ENCODE measurements at places on chromosomes 11 and 22. TPM values are rescaled to one million over a fixed set of nuclear protein-coding genes. Genes with fewer than 3 reads are reported as not detected.

The TM7SF2 gene
- 5.2 TPM for total RNA-seq

The SSTR3 gene
- 0.16 TPM for total RNA-seq

The ALDH3B2 gene
- total RNA-seq, result not detected

The NTM gene
- 3.1 TPM for total RNA-seq

The SCN3B gene
- under 0.01 TPM for total RNA-seq

The NNMT gene
- 133 TPM for total RNA-seq

The CBX7 gene
- 5.8 TPM for total RNA-seq

The ABCC8 gene
- total RNA-seq, result not detected

The PLAAT5 gene
- not detected for total RNA-seq

The OR6A2 gene
- 0.09 TPM for total RNA-seq

The KIAA1671 gene
- total RNA-seq, result under 0.01 TPM

The SGSM1 gene
- total RNA-seq, result not detected

The TMEM41B gene
- 31.9 TPM for total RNA-seq

The UPK2 gene
- total RNA-seq, result not detected

The ATXN10 gene
- total RNA-seq, result 128 TPM

The HINFP gene
- 13.7 TPM for total RNA-seq

The BAIAP2L2 gene
- total RNA-seq, result 0.69 TPM

The FGF3 gene
- not detected for total RNA-seq

The MYRF gene
- total RNA-seq, result 0.16 TPM

The ADM2 gene
- 0.16 TPM for total RNA-seq

The C1QTNF5 gene
- 6.9 TPM for total RNA-seq

The CSF2RB gene
- under 0.01 TPM for total RNA-seq

The OR52W1 gene
- total RNA-seq, result not detected

The PAX6 gene
- 0.34 TPM for total RNA-seq

The TYR gene
- not detected for total RNA-seq

The HBE1 gene
- total RNA-seq, result not detected

The IRF7 gene
- 4.9 TPM for total RNA-seq

The CABP4 gene
- total RNA-seq, result not detected

The APOL4 gene
- total RNA-seq, result 8.7 TPM

The RASD2 gene
- total RNA-seq, result 0.95 TPM

The VSIG2 gene
- total RNA-seq, result 0.09 TPM

The APOBEC3G gene
- 21.6 TPM for total RNA-seq

The ROM1 gene
- total RNA-seq, result 10.4 TPM

The TRIM68 gene
- 10.5 TPM for total RNA-seq

The CXCR5 gene
- not detected for total RNA-seq

The DDX25 gene
- total RNA-seq, result under 0.01 TPM

The FZD4 gene
- 33.6 TPM for total RNA-seq

The CNGA4 gene
- 0.09 TPM for total RNA-seq

The MYBPC3 gene
- not detected for total RNA-seq

The MCHR1 gene
- total RNA-seq, result 0.63 TPM

The TMEM223 gene
- total RNA-seq, result 10.7 TPM

The MISFA gene
- total RNA-seq, result 0.95 TPM

The ELF5 gene
- total RNA-seq, result not detected

The GUCY1A2 gene
- total RNA-seq, result under 0.01 TPM

The ART1 gene
- not detected for total RNA-seq

The CHST1 gene
- 0.32 TPM for total RNA-seq

The F2 gene
- total RNA-seq, result 0.16 TPM
